Renal pelvis (tissue), 12 donors: ENCODE measurements at places on chromosomes 16 and 17. TPM values are rescaled to one million over a fixed set of nuclear protein-coding genes. Genes with fewer than 3 reads are reported as not detected.

DNA sequence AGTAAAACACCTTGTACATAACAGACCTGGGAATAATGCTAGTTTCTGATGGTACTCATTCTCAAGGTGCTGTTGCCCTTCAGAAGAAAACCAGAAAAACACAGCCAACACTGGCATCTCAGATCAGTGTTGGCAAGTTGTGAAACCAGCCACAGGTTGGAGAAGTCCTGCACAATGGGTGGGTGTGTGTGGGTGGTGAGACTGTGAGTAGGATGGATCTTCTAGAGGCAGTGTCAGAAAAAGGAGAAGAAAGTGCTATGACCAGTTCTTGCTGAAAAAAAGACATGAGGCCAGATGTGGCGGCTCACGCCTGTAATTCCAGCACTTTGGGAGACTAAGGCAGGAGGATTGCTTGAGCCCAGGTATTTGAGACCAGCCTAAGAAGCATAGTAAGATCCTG, 35.2 kb upstream of the SMIM36 start:
- no peak for DNase-seq

GRCh38 chr17:78793968-78794367, 11.9 kb upstream of the CYTH1 start:
- no peak for DNase-seq

- no peak for DNase-seq
Measured at GRCh38 chr17:80856863-80857755, 134.5 kb upstream of the CHMP6 start.

GRCh38 chr16:66364117-66364958, 2.2 kb upstream of the CDH5 start:
- no peak for DNase-seq

GRCh38 chr17:48734333-48735061, 5.9 kb upstream of the HOXB13 start:
- DNase-seq: no peak

DNA sequence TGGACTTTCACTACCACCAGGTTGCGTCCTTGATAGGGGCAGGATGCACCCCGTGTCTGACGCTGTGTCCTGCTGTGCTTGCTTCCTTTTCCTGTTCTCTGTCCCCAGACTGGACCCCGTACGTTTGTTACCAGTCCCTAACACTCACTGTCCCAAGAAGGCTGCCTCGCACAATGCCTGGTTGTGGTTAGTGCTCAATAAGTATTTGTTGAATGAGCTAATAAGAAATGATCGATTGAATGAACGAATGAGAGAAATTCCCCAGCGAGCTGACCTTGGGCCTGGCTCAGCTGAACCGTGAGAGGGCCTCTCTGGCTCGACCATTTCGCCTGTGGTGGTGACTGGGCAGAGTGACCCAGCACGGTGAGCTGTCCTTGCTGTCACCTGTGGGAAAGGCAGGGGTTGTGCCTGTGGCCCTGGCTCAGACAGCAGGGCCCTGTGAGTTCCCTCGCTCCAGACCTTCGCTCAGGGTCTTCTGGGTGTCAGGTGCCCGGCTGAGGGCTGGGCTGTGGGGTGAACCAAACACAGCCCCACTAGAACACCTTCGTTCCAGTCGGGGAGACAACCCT, 20.9 kb downstream of the CMIP start:
- DNase-seq: no peak

GRCh38 chr16:85983606-85984230, 84.8 kb downstream of the IRF8 start:
- no peak for DNase-seq

DPEP1 gene
- 31.6 TPM for polyA plus RNA-seq

USP6 gene
- 5.1 TPM for polyA plus RNA-seq

- DNase-seq: no peak
Measured at GRCh38 chr17:76545918-76546555, 6.2 kb downstream of the PRCD start.

DNA sequence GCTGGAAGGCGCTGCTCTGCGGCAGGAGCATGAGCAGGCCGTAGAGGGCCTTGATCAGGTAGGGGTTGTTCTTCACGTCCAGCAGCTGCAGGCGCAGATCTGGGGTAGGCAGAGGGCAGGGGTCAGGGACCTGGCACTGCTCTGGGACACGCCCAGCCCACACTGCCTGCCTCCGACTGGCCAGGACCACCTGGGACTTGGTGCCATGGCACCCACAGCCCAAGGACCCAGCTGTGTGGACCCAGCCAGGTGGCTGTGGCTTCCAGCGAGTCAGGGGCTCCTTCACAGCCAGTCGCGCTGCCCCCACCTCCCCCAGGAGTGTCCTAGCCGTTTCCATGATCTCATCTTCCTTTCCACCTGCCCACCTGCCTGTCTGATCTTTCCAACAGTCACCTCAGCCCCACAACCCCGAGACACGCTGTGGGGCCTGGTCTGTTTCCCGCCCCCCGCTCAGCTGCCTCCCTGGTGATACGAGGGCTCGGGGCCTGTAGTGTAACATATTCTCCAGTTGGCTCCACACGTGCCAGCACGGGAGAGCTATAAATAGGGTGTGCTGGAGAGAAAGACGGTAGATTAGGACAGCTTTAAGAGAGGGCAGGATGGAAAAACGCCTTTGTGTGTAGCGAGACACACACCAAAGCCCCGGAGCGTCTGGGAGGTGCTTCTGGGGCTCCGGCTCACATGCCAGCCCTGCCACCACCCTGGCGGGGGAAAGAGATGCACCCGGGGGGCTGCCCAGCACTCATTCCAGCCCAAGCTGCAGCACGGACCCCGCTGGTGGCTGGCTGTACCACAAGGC, 7.2 kb upstream of the MTSS2 start:
- no peak for DNase-seq

DNA sequence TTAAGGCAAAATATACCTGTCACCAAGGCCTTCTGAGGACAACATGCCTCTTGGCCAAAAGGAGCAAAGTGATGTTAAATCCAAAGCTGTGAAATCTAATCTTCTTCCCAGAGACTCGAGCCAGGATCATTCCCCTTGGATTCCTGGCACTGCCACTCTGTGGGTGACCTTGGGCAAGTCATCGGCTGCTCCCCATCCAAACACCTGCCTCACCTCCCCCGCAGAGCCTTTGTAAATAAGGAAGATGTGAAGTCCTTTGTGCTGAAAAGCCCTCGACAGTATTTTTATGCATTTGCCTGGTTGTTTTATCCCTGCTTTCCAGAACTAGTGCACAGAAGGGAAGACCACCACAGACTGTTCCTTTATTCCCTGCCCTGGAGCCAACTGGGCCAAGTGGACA, 5.4 kb upstream of the CEP295NL start:
- no peak for DNase-seq

CACNG3 gene
- not detected for polyA plus RNA-seq

DNA sequence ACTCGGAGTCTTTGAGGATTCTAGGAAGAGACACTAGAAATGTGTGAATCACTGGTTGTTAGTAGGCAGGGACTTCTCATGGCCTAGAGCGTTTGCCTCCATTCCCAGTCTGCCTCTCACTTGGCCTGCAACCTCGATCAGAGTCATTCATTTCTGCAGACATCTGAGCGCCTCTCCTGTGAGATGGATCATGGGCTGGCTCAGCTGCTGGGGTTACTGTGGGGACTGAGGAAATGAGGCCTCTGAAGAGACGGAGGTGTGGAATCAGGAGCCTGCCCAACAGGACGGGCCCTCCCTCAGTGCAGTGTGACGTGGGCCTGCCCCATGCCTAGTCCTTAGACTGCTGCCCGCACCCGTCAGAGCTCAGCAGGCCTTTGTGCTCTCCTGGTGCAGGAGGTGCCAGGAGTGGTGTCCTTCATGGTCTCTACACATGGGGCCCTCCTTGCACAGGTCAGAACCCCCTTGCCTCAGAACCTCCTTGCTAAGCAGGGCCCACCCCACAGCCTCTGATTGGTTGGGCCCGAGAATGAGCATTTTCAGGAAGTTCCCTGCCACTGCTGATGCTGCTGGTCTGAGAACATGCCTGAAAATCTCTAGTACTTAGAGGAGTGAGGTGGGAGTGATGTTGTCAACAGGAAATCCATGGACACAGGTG, 99.4 kb downstream of the NPIPB11 start:
- DNase-seq: no peak

- no peak for DNase-seq
Measured at GRCh38 chr17:82891911-82892310, 52.1 kb upstream of the ZNF750 start.

GRCh38 chr17:37107406-37108083, 158.8 kb downstream of the AATF start:
- no peak for DNase-seq

GRCh38 chr16:23436951-23437350, 16.0 kb downstream of the COG7 start:
- no peak for DNase-seq

GSDMA gene
- 3.9 TPM for polyA plus RNA-seq

GRCh38 chr17:79441356-79442160, 169.3 kb downstream of the RBFOX3 start:
- no peak for DNase-seq

DNA sequence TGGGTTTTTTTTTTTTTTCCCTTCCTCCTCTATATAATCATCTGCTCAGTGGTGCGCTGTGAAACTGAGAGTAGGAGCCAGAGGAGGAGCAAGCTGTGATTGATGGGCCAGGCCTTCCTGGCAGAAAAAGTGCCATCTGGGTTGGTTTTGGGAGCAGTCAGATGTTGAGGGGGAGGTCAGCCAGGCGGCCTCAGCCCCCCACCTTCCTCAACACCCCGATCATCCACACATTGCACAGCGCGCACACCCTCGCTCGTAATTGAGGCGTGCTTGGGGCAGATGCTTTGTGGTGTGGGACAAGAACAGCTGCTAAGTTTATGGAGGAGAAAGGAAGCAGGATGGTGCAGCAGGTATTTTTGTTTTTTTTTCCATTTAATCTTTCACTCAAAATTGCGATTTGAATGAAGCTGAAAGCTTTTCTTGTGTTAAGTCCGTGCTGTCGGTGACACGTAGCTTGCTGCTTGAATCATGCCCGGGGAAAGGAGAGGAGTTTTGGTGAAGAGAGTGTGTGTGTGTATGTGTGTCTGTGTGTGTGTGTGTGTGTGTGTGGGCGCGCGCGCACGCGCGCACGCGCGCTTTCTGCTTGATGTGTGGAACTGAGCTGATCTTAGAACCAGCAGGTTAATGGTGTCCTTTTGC, 177.4 kb downstream of the RBFOX1 start:
- DNase-seq: no peak

DNA sequence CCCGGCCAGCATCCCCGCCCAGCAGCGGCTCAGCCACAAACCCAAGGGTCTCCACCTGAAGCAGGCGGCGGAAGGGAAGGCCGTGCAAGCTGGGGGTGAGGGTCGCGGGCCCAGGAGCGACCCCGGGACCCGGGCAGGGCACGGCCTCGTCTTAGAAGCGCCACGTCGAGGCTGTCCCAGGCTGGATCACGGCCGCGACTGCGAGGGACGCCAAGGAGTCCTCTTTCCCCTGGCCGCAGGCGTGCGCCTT, 538 bp upstream of the CCNF start:
- no peak for DNase-seq

PIRT gene
- polyA plus RNA-seq: 0.04 TPM

- DNase-seq: no peak
Measured at GRCh38 chr17:29563816-29564215, 3.0 kb downstream of the ABHD15 start.

USB1 gene
- polyA plus RNA-seq: 25.3 TPM

DNA sequence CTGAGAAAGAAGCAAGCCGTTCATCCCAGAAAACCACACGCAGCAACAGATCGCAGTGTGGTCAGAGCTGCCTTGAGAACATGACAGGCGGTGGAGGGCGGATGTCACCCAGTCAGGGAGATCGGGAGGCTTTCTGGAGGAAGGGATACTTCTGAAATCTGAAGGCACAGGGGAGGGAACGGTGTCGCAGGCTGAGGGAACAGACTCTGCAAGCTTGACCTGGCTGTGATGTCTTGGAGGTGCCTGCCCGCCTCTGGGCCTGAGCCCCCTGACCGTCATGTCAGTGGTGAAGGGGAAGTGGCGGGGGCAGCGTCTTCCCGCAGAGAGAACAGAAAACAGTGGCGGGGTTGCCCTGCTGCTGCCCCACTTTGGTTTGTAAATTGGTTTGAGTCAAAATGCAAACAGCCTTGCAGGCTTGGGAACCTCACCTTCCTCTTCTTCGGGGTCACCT, 8.1 kb upstream of the ATP2A3 start:
- DNase-seq: no peak

ZFP90 gene
- 34.6 TPM for polyA plus RNA-seq

CALB2 gene
- polyA plus RNA-seq: 0.47 TPM

DNA sequence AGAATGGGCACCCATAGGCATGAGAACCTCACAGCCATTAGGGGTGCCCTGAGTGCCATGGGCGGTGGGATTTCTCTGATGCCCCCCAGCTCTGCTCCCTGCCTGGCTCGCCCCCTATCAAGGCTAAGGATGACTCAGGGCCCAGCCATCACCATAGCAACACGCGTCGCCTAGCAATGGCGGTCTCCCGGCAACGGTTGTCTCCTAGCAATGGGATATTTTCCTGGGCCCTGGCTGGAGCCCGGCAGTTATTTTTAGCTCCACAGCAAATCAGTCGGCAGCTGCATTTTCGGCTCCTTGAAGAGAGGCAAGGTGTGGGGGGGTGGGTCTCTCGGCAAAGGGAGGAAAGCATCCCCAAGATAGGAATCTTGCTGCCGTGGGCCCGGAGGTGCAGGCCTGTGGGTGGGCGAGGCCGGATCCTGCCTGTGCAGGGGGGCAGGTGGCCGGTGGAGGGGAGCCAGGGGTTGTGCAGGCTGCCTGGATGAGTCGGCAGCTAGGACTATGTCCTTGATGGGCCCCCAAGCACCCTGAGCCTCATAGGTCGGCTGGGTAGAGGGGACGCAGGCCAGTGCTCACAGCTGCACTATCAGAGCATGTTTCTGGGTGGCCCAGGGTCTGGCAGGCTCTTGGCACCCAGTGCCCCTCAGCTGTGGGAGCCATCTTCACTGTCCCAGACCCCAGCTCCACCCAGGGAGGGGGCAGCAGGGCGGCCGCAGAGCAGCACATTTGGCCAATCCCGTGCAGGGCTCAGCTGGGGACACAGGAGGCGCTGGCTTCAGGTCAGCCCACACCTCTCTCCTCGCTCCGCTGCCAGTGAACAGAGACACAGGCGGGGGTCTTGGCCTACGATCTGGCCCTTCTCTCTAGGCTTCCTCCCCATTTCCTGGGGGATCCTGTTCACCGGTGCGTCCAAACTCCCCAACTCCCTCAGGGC, 4.2 kb upstream of the FBXL16 start:
- DNase-seq: no peak

DNA sequence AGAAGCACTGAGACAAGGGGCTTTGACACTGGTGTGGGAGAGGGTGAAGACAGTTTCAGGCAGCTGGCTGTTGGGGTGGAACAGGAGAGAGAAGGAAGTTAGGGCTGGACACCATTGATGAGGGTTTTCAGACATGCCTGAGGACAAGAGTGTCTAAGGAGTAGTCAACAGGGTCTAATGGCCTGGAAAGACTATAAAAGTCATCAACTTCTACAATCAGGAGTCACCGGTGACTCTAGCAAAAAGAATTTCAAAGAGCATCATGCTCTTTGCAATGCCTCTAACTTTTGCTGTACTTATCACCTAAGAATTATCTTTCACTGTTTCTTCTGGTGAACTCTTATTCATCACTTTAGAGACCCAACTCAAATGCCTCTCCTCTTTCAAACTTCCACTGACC, 213.9 kb downstream of the C16orf78 start:
- DNase-seq: no peak

GRCh38 chr17:39118674-39119419, 32.6 kb downstream of the PLXDC1 start:
- DNase-seq: no peak
